ENCODE measurements at places on chromosomes 7 and 10.

DNA sequence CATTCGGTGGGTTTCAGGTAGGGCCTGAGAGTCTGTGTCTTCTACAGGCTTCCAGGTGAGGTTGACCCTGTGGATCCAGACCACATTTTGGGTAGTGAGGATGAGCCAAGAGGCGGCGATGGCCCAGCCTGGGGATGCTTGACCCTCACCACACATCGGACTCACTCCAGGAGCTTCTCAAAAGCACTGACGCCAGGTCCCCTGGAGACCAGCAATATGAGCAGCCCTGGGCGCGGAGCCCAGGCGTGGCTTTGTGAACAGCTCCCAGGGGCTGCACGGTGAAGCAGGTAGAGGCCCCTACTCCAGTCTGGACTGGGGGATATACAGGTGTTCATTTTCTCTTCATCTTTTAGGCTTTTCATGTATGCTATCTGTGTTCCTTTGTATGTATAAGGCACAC lies 139.7 kb upstream of the PCBD1 start:
- no peak for DNase-seq

GRCh38 chr7:101018271-101019167 lies 1.4 kb upstream of the MUC17 start:
- DNase-seq: peak; percentile 51

- no peak for DNase-seq
Observed at GRCh38 chr10:77350711-77351119, 286.9 kb downstream of the KCNMA1 start.

DNA sequence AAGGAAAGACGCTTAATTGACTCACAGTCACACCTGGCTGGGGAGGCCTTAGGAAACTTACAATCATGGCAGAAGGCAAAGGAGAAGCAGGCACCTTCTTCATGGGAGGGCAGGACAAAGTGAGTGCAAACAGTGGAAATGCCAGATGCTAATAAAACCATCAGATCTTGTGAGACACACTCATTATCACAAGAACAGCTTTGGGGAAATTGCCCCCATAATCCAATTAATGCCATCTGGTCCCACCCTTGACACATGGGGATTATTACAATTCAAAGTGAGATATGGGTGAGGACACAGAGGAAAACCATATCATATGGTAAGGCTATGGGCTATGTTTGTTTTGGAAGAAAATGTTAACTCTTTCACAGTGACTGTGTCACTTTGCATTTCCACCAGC lies 1272.5 kb upstream of the CELF2 start:
- no peak for DNase-seq

GRCh38 chr7:122438006-122438405 lies 133.5 kb upstream of the FEZF1 start:
- no peak for DNase-seq

DNA sequence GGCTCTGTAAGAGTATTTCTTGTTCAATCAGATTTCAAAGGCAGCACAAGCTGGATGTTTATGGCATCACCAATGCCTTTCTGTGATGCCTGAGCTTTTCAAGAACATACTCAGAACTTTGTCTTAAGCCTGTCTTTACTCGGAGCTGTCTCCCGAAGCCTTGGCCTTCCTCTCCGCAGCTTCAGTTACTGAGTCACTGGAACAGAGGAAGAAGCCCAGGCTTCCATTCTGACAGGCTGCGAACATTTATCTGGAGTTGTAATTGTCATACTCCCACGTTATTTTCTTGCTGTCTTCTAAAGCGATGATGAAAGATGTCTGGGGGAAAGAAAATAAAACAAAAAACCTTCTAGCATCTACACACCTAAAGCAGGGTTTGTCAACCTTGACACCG lies 43.9 kb downstream of the GRK5 start:
- DNase-seq: no peak

DNA sequence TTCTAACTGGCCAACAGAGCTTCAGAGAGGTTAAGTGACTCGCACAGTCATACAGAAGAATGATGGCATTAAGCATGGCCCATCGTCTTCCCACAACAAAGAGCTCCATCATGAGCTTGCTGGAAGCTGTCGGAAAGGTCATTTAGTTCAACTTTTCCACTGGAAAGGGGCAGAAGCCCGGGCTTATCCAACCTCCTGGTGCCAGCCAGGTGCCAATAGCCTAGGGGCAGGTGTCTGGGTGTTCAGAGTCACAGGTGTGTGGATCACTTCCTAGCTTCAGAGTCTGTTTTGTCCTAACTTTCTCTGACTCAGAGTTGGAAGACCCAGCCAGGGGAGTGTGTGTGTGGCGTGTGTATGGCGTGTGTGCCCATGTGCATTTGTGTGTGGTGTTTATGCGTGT lies 1.3 kb upstream of the TRPV6 start:
- DNase-seq: no peak

DNA sequence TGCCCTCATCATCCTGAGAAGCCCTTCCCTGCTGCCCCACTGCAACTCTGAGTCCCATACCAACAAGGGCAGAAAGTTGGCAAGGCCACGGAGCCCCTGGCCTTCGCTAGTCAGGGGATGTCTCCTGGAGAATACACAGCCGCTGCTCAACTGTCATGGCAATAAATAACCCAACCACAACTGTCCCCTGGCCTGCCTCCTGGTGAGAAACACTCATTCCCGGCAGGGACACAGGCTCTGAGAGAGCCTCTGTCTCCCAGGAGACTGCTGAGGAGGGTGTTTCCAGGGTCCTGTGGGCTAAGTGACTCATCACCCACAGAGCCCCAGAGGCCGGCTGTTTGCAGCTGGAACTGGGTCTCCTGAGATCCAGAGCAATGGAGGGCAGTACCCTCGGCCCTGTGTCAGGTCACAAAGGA lies 354.1 kb downstream of the TNS3 start:
- DNase-seq: no peak

GRCh38 chr7:2438186-2438585 lies 34.8 kb downstream of the CHST12 start:
- no peak for DNase-seq

- no peak for DNase-seq
Observed at GRCh38 chr7:110988890-110989501, 101.9 kb upstream of the LRRN3 start.

DNA sequence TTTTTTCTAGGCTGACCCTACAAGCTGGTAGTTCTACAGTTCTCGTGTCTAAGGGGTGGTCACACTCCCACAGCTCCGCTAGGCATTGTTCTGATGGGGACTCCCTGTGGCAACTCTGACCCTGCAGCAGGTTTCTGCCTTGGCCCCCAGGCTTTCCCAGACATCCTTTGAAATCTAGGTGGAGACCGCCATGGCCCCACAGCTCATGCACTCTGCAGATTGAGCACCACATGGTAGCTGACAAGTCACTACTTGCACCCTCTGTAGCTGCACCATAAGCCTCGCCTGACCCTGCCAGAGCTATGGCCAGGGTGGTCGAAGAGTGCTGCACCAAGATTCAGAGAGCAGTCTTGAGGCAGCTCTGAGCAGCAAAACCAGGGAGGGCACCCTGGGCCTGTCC lies 275.6 kb downstream of the LHFPL3 start:
- no peak for DNase-seq

DNA sequence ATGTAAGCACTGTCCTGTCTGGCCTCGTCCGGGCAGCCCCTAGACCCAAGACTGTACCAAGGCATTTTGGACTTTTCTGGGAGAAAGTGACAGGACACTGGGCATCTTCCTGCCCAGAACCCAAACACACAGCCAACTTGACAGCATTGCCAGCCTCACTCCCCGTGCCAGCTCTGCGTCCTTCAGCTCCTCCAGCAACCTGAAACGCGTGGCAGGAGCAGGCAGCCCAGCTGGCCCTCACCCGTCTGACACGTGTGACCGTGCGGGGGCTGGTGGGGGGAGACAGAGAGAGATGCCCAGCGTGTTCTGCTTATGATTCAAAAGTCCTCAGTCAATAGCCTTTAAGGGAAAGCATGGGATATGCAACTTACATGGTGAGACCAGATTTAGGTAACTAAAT lies 50.3 kb upstream of the SLC29A3 start:
- no peak for DNase-seq

Measured in nephron progenitor cell (in vitro differentiated cells).